ENCODE measurements at places on chromosomes 3 and 15.

GRCh38 chr3:66463054-66463631, 37.7 kb downstream of the LRIG1 start:
- no peak for DNase-seq

DNA sequence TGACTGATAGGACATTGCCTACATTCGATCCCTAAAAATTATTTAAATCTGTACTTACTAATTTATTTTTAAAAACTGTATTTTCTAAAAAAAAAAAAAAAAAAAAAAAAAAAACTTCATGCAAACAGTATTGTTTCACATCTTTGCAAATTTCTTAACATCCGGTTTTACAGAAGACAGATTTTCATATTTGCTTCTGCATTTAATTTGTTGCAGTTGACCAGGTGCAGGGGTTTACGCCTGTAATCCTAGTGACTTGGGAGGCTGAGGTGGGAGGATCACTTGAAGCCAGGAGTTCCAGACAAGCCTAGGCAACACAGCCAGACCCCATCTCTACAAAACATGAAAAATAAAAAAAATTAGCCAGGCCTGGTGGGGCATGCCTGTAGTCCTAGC, 6.4 kb upstream of the NFKBIZ start:
- DNase-seq: no peak

DNA sequence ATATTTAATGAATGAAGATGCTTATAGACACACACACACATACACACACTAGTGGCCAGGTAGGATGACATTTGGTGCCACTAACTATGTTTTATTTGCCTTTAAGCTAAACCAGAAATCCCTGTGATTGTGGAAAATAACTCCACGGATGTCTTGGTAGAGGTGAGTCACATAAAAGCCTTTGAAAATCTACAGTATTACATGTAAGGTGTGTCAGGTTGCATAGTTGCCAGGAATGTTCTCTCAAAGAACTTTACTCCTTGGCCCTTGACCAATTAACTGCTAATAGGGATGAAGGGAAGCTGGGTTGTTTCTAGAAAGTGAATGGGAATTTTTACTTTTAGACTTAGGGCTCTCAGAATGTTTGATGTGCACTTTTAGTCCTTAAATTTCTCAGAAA, 9.9 kb downstream of the ZBED2 start:
- no peak for DNase-seq

- no peak for DNase-seq
These were observed 15.2 kb upstream of the PLXND1 start for GRCh38 chr3:129621626-129622225.

GRCh38 chr3:123644358-123644757, 59.5 kb upstream of the HACD2 start:
- DNase-seq: no peak

GRCh38 chr3:10272977-10273376, 19.8 kb downstream of the GHRL start:
- DNase-seq: no peak

DNA sequence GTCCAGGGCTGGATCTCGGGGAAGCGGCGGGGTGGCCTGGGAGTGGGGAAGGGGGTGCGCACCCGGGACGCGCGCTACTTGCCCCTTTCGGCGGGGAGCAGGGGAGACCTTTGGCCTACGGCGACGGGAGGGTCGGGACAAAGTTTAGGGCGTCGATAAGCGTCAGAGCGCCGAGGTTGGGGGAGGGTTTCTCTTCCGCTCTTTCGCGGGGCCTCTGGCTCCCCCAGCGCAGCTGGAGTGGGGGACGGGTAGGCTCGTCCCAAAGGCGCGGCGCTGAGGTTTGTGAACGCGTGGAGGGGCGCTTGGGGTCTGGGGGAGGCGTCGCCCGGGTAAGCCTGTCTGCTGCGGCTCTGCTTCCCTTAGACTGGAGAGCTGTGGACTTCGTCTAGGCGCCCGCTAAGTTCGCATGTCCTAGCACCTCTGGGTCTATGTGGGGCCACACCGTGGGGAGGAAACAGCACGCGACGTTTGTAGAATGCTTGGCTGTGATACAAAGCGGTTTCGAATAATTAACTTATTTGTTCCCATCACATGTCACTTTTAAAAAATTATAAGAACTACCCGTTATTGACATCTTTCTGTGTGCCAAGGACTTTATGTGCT, 527 bp downstream of the B2M start:
- DNase-seq: peak; percentile 45

DNA sequence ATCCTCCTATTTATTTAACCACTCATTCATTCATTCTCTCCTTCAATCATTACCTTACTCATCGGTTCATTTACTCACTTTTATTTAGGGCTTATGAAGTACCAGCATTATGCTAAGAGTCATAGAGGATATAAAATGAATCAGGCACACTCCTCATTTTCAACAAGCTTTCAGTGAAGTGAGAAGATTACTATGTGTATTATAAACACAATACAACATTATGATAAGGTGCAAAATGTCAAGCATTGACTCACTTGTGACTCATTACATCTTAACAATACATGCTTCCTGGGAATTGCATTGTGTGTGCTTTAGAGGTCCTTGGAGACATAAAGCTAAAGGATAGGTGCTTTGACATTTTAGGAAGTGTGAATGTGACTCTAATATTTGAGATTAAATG, 60.4 kb downstream of the PLAAT1 start:
- DNase-seq: no peak

DNA sequence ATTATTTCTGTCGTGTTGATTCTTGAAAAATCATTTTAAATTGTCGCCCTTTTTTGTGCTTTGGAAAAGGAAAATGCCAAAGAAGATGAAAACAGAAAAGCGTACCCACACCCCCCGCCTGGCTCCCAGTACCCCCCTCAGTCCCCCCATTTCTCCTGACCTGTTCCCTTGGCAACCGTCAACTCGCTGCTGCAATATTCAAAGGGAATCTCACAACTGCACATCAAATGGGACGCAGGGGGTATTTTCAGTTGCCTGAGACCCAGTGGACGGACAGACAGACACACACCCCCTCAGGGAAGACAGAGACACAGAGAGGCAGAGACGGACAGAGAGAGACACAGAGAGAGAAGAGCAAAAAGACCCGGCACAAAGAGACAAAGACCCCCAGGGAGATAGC, 83.5 kb upstream of the PRR20G start:
- no peak for DNase-seq

- no peak for DNase-seq
These were observed 433.1 kb downstream of the EPHB1 start for GRCh38 chr3:135228201-135228600.

GRCh38 chr3:54988838-54989630, 61.2 kb upstream of the LRTM1 start:
- DNase-seq: no peak

Measured in T follicular helper cell (primary cell).